ENCODE measurements at places on chromosomes 2 and 18.
A peak's percentile ranks its signal among the peaks of the same experiment; 100 is the strongest.

DNA sequence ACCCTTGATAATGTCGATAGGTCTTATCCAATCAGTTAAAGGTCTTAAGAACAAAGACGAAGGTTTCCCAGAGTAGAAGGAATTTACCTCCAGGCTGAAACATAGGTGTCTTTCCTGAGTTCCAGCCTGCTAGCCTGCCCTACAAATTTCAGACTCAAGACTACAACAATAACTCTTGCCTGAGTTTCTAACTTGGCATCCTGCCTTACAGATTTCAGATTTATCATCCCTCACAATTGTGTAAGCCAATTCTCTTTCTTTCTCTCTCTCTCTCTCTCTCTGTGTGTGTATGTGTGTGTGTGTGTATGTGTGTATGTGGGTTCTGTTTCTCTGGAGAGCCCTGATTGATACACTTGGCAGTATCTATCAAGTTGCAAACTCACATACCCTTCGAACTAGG lies 37.2 kb upstream of the B4GALT6 start:
- peak; percentile 56 for DNase-seq

DNA sequence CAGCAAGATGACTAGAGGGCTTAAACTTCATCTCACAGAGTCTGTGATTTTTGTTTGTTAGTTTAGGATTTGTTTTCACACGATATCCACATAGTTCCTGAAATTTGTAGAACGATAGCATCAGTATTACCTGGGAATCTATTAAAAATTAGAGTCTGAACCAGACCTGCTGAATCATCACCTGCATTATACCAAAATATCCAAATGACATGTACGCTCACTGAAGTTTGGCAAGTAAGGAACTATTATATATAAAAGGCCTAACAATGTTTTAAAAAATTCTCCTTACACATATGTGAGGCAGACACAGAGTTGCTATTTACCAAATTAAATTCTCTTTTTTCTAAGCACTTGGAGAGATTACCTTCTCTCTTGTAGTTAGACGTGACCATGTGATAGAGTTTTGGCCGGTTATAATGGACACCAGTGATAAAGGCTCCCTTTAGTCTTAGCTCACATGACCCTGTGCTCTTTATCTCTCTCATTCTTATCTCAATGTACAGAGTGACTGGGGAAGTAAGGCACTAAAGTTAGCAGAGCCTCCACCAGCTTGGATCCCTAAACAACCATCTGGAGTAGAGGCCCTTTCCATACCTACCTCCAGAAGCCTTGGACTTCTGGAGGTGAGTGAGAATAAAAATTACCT lies 363.1 kb downstream of the DSC3 start:
- no peak for DNase-seq

DNA sequence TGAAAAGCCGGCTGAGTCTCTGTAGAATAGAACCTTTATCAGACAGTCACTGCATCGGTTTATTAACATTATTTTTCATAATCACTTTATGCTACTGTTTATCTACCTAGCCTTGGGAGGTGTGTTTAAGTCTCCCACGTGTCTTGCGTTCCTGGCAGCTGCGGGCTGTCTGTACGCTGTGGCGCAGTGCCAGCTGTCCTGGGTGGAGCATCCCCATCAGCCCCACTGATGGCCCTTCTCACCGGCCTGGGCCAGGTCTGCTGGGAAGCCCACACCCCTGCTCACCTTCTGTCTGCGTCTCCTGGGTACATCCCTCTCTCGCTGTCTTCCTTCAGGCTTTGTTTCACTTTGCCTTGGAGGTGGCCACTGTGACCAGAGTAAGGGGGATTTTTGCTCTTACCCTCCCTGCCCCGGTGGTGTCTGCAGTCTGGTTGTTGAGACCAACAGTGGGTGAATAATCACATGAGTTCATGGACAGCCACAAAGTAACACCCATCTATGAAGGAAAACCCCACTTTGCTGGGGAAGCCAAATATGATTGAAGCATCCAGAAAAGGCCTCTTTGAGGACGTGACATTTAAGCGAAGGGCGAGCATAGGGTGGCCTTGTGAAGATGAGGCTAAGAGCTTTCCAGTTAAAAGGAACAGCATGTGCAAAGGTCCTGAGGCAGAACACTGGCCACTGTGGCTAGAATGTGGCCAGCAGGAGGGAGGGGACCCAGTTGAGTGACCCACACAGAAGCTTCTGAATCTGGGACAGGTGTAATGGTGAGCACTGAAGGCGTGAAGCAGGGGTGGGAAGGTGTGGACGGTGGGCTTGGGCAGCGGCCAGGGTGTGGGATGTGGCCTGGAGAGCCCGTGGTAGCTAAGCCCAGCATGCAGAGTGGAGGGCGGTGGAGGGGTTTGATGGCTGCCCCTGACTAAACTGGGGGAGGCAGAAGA lies 41.7 kb downstream of the RAMP1 start:
- DNase-seq = no peak

- no peak for DNase-seq
Measured at GRCh38 chr2:84891355-84892010, 10.6 kb upstream of the TRABD2A start.

- no peak for DNase-seq
Measured at GRCh38 chr2:24815171-24815570, 21.9 kb downstream of the CENPO start.

- DNase-seq = no peak
Measured at GRCh38 chr2:96128456-96128855, 9.8 kb downstream of the ASTL start.

DNA sequence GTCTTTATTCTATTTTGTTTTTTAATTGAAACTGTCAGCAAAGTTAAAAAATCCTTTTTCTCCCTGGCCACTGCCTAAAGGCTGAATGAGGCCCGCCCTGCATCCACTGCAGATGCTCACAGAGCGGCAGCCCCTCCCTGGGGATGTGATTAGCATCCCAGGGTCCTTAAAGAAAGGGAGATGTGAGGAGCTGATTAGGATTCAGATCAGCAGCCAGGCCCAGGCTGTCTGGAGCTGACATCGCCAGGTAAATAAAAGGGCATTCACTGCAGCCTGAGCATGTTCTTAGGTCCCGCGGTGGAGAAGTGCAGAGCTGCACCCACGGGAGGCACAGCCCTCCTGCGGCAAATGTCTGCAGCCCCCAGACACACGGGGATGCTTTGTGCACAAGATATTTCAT lies 83.8 kb downstream of the LONRF2 start:
- no peak for DNase-seq

DNA sequence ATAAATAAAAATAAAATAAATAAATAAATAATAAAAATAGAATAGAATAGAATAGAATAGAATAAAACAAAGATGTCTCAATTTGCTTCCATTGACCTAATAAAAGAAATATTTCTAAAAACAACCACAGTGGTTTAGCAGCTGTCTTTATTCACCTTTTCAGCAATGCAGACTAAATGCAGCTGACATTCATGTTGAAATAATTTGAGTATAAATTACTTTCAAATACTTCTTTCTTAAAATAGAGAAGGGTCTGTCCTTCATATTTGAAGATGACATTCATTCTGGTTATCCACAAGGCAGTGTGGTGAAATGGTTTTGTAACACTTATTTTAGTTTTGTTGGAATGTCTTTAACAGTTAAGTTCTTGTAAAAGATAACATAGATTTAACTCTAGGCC lies 469.4 kb downstream of the IRS1 start:
- DNase-seq = no peak

DNA sequence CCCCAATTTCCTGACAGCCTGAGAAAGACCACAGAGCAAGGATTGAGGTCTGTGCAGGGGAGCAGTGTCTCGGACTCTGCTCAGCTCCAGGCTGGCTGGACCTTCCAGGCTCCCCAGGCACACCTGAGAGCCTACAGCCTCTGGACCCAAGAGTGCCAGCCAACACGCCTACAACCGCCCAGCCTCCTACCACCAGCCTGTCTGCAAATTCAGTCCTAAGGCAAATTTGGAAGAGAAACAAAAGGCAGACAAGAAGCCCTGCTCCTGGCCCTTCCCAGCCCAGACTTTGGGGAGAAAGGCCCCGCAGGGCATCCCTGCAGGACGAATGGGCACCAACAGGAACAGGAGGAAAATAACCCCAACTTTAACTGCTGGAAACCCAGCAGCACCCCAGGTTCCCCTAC lies 1.9 kb downstream of the HS6ST1 start:
- no peak for DNase-seq

GRCh38 chr2:111057045-111057444 lies 63.7 kb upstream of the BCL2L11 start:
- DNase-seq = no peak

DNA sequence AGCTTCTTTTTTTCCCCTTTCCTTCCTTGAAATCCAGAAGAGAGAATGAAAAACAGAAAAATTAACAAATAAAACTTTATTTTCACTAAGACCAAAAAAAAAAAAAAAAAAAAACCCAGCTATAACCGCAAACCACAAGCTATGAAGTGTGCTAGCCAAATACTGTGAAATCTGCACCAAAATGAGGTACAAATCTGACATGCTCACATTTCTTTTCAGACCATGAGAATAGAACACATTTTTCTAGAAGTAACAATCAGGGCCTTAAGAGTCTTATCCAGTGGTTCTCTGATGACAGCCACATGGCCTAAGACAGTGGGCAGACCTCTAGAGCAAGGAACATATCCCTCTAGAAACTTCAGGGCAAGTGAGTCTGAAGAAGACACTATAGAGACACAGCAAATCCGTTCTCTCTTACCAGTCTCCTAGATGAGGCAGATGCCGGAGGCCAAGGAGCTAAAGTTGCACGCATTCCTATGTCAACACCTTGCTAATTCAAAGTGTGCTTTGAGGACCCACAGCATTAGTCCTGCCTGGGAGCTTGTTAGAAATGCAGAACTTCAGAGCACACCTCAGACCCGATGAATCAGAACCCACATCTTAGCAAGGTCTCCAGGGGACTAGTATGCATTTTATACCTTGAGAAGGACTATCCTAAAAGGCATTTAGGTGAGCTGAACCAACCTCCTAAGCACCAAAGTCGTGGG lies 317.1 kb downstream of the MYCN start:
- no peak for DNase-seq

DNA sequence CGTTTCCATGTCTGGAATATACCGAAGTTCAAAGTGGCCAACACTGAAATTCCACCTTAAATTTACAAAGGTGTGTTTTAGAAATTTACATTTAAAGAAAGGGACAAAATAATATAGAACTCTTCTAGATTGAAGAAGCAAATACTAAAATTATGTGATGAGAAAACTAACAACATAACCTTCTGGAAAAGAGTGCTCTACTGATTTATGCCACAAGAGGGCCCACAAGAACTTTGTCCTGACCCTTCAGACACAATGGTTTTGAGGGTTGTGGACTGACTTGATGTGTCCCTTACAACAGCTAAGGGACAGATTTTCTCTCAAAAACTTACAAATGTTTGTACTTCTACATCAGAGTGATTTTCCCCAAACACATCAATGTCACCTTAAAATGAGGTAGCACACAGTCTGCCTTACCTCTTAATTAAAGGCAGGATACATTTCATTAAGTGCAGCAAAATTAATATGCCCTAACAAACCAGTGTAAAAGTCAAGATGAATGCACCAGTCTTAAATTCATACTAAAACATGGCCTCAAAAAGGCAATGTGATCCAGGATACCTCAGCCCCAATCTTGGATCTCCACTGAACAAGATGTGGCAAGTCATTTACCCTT lies 36.2 kb downstream of the EIF2AK3 start:
- DNase-seq = peak; percentile 80

GRCh38 chr2:234308813-234309195 lies 188.1 kb downstream of the ARL4C start:
- DNase-seq = peak; percentile 19

DNA sequence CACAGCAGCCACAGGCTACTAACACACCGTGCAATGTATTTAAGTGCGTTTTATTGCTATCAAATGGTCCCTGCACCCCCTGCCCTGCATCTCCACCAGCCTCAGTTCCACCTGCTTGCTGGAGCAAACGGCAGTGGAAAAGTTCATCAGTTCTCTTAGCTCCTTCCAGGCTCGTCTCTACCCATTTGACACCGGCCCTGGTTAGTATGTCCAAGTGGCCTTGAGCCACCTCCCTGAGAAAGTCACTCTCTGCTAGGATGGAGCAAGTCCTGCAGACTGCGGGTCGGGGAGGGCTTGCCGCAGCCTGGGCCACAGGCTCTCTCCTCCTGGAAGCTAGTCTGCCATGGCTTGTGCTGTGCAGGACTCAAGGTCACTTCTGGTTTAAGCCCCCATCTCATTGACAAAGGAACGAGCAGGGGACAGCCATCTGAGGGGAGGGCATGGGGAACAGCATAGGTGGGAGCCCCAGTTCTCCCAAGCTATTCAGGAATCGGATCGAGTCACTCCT lies 74.9 kb downstream of the RHOB start:
- no peak for DNase-seq

GRCh38 chr2:185433824-185434223 lies 304.8 kb upstream of the FSIP2 start:
- DNase-seq = no peak

DNA sequence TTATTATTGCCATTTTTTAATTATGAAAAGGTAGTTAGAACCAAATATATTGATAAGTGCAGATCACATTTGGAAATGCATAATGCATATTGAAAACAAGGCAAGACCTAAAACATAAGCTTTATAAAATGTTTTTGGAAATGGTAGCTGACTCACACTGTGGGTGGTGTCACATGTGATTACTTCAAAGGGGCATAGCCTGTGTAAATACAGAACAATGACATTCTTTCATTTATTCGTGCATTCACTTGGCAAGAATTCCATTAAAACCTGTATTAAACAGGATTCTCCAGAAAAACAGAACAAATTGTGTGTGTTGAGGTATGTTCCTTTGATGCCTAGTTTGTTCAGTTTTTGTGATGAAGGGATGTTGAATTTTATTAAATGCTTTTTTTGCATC lies 427.3 kb upstream of the ST6GAL2 start:
- peak; percentile 3 for DNase-seq

DNA sequence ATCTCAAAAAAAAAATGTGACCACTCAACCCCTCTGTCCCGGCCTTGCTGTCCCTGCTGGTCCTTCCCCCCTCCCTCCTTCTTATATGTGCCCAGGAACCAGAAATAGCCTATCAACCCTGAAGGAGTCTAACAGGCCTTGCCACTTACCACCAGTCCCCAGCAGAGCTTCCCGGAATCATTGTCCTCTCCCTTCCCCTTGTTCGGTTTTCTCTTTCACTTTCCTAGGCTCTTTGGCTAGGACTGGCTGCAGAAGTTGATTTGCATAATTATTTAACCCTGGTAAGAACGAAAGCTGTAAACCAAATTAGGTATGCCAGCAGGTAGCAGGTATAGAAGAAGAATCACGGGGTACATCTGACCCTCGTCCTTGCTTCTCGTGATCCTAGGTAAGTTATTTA lies 72.6 kb upstream of the ZNF532 start:
- no peak for DNase-seq

- DNase-seq = peak; percentile 52
Measured at GRCh38 chr2:234502285-234502918, 5.5 kb upstream of the ARL4C start.

DNA sequence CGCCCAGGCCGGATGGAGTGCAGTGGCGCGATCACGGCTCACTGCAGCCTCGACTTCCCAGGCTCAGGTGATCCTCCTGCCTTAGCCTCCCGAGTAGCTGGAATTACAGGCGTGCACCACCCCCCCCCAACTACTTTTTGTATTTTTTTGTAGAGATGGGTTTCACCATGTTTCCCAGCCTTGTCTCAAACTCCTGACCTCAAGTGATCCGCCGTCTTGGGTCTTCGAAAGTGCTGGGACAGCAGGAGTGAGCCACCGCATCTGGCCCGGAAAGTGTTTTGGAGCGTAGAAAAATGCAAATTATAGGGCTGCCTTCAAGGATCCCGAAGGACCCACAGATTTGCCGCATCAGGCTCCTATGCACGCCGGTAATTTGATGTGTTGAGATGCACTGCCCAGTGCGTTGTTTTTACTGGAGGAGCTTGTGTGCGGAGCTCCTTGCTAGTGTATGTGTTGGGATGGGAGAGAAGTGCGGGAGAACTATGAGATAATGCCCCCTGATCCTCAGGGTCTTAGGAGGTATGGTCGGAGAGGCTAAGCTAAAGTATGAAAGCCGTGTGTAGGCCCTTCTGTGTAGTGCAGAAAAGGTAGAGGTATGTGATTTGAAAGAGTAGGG lies 1.2 kb upstream of the CLASP1 start:
- DNase-seq = peak; percentile 18
